ENCODE measurements at places on chromosomes 13 and 19. TPM values are rescaled to one million over a fixed set of nuclear protein-coding genes. Genes with fewer than 3 reads are reported as not detected.

ZNF530 gene
- 6.3 TPM for polyA plus RNA-seq

GRCh38 chr19:5678071-5678718, 2.1 kb downstream of the MICOS13 start:
- no peak for DNase-seq

DNA sequence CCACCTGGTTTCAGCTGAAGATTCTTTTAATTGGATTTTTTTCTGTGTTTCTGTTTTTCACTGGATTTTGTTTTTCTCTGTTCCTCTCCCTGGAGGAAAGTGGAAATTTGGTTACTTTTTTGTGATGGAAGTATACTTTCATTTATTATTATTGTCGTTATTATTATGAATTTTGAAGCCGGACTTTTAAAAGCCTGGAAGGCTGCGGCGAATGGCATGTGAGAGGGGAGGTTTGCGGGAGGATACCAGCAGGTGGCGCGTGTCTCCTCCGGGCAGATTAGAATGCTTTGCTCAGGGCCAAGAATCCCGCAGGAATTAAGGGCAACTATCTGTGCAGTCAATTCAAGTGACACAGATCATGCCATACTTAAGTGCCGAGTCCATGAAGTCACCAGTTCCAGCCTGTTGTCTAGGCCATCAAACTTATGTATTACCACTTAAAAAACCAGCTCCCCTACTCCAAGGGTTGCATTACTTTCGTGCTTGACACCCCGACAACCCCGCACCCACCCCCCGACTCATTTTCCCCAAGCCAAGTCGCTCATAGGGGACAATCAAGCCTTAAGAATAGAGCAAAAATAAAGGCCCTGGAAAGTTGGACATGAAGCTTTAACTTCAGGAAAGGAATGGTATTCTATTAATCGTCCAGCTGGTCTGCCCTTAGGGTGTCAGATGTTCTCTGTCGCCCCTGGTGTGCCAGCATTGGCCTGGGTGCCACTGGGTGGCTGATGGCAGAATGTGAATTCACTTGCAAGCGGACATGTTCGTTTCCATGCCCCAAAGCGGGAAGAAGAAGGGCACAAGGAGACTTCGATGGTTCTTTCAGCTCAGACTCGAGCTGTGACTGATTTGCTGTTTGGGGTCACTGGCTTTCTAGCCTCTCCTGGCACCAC, 1.3 kb upstream of the LRCH1 start:
- peak; percentile 51 for DNase-seq

DNA sequence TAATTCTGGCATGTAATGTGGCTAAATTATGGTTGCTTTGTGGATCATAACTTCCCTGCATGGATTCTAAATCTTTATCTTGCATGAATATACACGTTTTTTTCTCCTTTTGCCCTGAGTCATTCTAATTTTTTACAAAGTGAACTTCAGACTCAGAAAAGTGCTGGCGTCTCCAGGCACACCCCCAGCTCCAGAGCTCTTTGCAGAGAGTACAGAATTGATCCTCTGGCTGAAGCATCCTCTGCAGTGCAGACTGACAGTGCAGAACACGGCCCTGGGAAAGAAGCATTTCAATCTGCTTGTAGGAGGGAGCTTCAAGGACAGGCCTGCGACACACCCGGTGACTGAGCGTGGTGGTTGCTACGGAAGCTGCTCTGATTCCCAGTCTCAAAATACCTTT, 228.1 kb downstream of the FGF9 start:
- no peak for DNase-seq

GRCh38 chr19:18735752-18736151, 52.3 kb downstream of the CRTC1 start:
- no peak for DNase-seq

All from A549 (cell line).